ENCODE measurements at places on chromosomes 3 and 15.
A peak's percentile ranks its signal among the peaks of the same experiment; 100 is the strongest.

- DNase-seq = peak; percentile 1
Observed at GRCh38 chr15:55774113-55774970, 31.4 kb upstream of the PRTG start.

DNA sequence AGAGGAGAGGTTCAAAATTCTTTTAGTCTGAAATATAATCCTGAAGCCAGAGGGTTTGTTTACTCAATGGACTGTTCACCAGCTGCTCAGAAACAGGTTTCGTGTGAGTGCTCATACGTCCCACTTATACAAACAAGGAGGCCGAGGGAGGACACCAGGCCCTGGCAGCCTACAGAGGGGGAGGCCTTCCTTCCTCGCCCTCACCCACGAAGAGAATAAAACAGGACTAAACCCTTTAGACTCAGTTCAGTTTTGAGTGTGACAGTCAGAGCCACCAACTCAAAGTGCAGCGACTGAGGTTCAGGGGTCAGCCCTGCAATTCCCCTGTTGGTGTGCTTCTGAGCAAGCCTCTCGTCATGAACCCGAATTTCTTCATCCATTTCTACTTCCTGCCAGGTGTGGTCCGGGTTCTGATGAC lies 17.3 kb downstream of the FAM174B start:
- no peak for DNase-seq

GRCh38 chr3:162799910-162800309 lies 1303.3 kb downstream of the OTOL1 start:
- DNase-seq = no peak

DNA sequence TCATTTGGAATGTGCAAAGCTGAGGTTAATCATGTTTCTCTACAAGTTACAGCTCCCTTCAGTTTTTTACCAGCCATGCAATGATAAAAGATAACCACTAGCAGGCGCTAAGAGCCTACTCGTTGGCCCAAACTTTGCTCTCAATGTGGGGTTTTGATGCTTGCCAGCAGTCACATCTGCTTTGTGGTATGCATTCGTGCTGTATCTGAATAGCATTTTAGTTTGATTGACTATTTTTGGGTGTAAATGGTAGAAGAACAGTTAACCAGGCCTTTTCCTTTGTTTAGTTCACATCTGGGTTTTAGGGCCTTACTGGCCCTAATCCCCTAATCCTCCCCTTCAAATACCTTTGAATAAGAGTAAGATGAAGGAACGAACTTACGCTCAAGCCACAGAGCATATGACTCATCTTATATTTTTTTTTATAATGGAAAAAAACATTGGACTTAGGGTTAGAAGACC lies 4.4 kb upstream of the CLDN11 start:
- DNase-seq = no peak

- DNase-seq = no peak
Observed at GRCh38 chr3:110193074-110193473, 855.7 kb upstream of the DPPA4 start.

DNA sequence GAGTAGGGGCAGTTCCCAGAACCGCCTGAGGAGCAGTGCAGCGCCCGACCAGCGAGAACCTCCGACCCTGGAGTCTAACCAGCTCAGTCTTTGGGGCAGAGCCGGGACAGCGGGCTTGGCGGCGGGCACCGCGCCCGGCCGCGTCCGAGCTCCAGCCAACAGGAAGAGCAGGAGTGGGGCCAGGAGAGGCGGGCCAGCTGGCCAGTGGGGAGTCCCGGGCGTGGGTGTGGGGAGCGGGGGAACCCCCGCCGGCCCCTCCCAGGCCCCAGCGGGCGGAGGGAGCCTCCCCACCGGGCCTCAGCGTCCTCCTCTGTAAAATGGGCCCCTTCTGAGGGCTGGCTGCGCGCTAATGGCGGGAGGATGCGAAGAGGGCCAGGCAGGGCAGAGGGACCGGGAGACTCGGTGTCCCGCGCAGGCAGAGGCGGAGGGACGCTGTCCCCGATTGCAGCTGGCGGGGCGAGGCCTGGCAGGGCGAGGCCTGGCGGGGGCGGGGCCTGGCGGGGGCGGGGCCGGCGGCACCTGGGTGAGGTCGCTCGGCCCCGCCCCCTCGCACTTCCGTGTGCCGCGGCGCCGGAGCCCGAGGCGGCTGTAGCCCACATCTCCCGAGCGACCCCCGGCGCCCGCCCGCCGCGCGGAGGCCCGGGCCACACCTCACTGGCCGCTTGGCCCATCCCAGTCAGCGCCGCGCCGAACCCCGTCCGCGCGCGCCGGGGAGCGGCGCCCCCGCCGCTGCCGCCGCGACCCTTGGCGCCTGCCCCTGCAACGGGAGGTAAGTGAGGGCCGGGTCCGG lies at the start of gene PRKCD:
TSS of gene PRKCD (plus strand) at position 550 of the 790 bp plus-strand sequence. CDS start 17,214 bp downstream, outside the sequence.
- DNase-seq = peak; percentile 69

All from activated T-helper 1 cell treated with Interleukin-2 at 50 U/mL for 16 hours (primary cell).